Hematopoietic multipotent progenitor cell treated with erythropoietin and hydrocortisone succinate and interleukin-3 and kit ligand, for 15 days (in vitro differentiated cells): ENCODE measurements at places on chromosomes 7 and 10.

- DNase-seq = no peak
Measured at GRCh38 chr7:47351233-47352154, 230.4 kb downstream of the TNS3 start.

GRCh38 chr10:5832946-5833345 is 19.7 kb upstream of the GDI2 start:
- DNase-seq = no peak

DNA sequence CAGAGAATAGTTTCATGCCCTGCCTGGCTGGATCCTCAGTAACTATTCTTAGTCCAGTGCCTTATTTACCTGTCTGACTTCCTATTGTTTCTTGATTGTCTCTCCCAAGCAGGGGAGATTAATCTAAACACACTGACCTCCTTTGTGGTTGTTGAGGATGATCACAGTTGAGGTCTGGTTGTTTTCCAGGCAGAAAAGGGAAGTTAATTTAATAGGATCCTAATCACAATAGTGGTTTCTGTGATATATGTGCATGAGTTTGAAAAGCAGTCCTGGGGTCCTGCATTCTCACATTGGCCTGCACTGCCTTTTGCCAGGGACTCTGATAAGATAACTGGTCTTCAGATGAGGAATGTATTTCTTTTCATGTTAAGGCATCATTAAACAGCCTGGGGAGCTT is 130.1 kb downstream of the SND1 start:
- DNase-seq = no peak

GRCh38 chr10:35780970-35781642 is 139.0 kb upstream of the FZD8 start:
- no peak for DNase-seq

DNA sequence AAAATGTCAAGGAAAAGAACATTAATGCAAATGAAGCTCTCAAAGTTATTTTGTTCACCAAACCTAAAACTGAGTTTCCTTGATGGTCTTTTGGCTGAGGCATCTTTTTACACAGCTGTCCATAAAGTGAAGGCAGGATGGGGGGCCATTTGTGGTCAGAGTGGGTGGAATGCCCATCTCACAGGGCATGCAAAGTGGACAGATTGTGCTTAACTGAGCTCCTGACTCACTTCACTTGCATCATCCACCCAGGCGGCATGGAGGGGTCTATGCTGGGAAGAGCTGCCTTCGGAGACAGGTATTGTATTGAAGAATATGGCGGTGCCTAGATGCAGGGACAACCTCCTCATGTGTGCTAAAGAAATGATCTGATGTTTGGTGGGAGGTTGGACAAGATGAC is 905.3 kb downstream of the KCNMA1 start:
- no peak for DNase-seq

DNA sequence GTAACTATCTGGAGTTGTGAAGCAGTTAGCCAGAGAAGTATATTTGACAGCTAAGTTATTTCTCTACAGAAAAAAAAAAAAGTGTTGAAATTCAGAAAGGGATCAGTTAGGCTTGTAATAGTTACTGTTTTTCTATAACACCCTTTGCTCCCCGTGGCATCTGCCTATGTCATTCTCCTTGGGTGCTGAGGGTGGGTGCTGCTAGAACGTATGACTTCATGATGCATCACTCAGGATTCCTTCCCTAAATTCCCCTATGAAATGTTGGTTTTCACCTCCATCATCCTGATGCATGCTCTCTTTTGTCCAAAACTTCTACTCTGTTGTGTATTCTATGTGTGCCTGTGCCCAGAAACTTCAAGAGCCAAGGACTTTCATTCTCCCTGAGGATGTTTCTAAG is 536.4 kb downstream of the GRM8 start:
- no peak for DNase-seq

- DNase-seq = peak; percentile 28
Measured at GRCh38 chr7:16071246-16071857, 350.0 kb downstream of the CRPPA start.

DNA sequence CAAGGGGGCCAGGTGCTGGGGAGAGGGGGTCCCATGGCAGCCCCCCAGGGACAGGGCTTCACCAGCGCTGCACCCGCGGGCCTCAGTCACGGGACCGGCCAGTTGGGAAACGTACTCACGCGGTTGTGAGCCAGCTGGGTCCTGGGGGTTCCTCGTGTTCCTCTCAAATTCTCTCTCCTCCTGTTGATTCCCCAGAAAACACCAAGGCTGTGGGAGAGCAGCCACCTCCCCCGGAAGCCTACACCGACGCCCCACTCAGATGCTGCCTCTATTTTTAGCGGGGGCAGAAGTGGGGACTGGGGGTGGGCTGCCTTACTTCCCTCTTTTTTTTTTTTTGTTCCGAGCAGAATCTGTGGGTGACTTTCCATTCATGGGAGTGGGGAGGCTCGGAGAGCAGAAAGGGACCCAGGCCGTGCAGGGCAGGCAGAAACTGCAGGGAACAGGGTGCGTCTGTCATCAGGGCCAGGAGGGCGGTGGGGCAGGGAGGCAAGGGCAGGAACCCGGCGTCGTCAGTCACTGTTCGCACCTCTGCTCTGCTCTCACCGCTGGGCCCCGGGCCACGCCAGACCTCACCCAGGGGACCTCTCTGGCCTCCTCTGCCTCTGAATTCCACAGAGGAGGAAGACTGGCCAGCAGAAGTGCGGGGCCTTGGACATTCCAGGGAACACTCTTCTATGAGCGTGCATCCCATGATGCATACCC is 63.1 kb downstream of the CARD11 start:
- no peak for DNase-seq

GRCh38 chr7:112782498-112782897 is 7.7 kb downstream of the TMEM168 start:
- no peak for DNase-seq

DNA sequence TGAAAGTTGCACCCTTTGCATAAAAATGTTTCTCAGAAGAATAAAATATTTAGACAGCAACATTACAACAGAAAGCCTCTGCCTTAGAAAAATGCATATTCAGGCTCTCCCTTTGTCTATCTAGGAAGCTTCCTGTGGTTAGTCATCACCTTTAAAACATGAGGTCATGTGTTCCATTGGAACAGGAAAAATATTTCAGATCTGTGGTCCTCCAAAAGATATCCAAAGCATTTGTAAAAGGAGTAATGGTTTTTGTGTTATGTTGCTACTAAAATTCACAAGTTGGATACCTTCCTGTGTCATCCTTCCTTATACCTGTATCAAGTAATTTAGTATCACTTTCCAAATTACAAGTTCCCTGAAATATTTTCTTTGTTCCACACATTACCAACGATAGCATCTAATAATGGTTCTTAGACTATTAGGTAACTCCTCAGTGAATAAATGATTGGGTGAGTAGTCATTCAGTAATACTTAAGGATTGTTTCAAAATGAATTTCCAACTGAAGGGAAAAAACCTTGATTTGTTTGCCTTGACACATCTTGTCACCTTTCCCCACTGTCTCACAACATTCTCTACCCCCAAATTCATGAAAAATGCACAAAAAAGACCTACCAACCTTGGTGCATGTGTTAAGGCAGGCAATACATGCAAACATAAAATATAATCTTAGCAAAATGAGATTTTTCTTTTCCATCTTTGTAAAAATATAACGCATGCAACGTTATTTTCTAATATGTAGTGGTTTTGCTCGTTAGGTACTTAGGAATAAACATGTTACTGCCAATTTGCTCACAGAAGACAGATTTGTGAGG is 19.7 kb upstream of the RHOBTB1 start:
- DNase-seq = no peak
